ENCODE measurements at places on chromosomes 16 and 17.

- no peak for DNase-seq
Measured at GRCh38 chr16:29920288-29921033, 5.6 kb downstream of the KCTD13 start.

DNA sequence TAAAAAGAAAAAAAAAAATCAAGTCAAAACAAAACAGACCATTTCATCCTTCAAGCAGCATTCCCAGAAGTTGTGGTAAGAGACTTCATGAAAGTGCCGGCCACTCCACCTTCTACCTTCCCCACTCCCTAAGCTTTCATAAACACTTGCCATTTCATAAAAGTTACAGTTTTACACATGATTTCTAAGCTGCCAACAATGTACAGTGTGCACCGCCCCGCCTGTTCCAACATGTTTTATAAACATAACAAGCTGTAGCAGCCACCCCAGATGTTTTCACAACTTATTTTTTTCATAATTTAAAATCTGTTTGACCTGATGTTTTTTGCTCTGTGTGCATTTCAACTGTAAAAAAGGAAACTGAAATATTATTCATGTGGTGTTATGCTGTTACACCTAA lies 608.1 kb downstream of the TOX3 start:
- DNase-seq = no peak

DNA sequence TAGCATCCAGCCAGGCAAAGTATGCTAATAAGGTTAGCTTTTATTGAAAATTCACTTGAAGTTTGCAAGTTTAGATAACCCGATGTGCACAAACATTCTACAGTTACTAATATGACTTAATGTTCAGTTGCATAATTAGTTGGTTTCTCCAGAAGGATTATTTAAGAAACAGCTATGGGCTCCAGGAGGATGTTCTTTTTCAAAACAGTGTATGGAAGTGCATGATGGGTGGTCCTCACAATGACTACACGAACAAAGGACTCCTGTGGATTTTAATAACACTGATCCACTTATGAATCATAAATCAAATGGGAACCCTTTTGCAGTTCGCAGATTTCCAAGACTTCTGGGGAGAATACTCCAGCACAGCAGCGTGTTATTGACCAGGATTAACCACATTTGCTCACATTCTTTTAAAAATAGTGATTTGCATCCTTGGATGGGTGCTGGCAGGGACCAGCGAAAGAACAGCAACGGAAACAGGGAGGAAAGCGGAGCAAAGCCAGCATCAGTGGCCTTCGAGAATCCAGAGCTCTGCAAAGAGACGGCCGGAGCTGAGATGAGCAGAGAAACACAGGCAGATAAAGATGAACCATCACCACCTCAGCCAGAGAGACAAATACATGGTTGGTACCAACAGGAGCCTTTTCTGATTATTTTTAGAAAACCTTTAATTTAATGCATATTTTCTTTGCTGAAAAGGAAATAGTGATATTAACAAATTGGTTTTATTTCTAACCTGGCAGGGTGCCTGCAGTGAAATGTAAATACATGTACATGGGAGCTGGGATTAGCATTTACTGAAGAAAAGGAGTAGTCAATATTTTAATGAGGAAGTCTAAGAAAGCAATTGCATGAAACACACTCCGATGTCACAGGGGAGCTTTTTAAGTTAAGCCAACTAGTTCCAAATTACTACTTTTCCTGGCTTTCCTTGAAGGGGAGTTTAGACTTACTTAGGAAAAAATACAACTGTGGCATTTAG lies 623.2 kb upstream of the ZFHX3 start:
- no peak for DNase-seq

- no peak for DNase-seq
Measured at GRCh38 chr17:42548070-42548837, 4.5 kb upstream of the HSD17B1 start.

- no peak for DNase-seq
Measured at GRCh38 chr16:23948949-23949411, 113.2 kb downstream of the PRKCB start.

- no peak for DNase-seq
Measured at GRCh38 chr16:11534262-11534661, 52.5 kb downstream of the LITAF start.

GRCh38 chr16:88777471-88778270 lies 7.3 kb downstream of the PIEZO1 start:
- DNase-seq = no peak

DNA sequence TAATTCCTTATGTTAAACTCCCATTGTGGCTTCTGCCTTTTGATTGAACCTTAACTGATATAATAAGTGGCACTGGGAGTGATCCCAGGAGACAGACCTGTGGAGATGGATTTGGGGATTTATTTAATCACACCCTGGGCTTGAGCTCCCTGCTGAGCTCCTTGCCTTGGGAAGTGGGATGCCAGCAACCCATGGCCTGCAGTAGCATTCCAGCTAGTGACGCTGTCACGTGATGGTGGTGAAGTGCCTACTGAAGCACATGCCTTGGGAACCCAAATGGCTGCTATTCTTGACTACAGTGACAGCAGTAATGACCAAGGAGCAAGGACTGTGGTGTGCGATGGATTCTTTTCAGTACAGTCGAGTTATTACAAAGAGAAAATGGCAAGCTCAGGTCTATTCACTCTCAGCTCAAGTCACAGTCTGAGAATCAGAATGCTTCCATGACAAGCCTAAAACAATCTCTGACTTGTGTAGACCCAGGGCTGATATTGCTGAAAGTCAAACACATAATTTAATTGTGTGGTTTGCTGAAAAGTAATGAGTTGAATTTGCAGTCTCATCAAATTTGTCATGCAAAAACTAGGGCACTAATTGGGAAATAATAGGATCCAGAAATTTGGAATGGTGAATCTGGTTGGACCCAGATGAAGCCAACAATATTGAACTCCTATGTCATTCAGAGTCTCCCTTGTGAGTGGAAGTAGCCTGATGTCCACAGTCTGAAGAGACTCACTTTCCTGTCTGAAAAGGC lies 47.1 kb downstream of the BCL7C start:
- DNase-seq = no peak

- no peak for DNase-seq
Measured at GRCh38 chr16:17743578-17743977, 272.8 kb upstream of the XYLT1 start.

GRCh38 chr17:67038861-67039365 lies 5.4 kb upstream of the CACNG1 start:
- no peak for DNase-seq

DNA sequence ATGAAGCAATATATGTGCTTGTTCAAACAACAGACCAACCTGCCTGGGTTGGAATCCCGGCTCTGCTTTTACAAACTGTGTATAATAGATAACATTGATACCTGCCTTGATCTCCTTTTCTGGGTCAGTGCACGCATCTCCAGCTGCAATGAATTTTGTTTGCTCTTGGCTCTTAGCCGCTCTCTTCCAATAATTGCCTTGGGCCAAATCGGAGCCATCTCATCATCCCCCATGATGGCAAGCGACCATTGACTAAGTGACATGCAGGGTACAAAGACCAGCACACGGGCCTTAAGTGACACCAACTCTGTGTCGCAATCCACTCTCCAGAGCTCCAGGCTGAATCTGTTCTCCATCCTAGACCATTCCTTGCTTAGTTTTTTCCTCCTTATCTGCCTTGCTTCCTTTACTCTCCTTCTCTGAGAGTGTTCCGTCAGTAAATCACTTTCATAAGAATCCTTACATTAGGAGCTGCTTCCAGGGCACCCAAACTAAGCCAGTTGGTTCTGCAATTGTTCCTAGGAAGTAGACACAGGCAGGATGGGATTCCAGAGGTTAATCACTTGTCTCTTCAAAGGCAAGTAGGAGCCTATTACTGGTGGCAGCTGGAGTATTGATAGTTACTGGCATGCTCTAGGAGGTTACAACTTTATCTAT lies 134.2 kb downstream of the ABCA8 start:
- DNase-seq = no peak

GRCh38 chr16:4263504-4264436 lies 9.1 kb downstream of the TFAP4 start:
- DNase-seq = peak; percentile 94

DNA sequence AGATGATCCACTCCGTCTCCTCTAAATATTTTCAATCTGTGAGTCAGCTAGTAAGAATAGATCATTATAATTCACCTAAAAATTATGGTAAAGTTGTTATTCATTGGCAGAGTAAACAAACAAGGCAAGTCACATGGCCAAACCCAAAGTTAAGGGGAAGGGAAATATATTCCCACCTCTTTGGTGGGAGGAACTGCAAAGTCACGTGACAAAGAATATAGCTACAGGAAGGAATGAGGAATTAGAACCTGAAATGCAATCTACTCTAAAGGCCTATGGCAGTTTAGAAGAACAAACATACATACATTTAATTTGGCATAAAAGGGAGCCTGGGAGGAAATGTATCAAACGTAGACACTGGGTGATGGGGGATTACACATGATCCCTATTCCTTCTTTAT lies 48.9 kb downstream of the NOG start:
- no peak for DNase-seq

DNA sequence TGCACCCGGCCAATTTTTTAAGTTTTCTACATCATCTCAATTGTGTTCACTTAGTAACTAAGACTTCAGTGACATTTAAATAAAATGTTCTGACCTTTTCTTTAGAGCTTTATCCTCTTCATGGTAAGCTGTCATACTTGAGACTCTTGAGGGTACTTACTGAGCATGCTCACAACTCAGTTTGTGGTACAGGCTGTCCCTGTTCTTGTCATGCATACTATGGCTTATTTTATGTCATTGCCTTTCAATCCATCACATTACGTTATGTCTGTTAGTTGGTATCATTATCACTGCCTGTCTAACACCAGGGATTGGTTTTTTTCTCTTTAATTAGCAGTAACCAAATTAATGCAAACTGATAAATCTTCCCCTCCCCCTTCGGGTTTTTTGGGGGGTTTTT lies 41.9 kb upstream of the RHBDL3 start:
- no peak for DNase-seq

GRCh38 chr17:48261297-48261880 lies 153.8 kb downstream of the SNX11 start:
- no peak for DNase-seq

DNA sequence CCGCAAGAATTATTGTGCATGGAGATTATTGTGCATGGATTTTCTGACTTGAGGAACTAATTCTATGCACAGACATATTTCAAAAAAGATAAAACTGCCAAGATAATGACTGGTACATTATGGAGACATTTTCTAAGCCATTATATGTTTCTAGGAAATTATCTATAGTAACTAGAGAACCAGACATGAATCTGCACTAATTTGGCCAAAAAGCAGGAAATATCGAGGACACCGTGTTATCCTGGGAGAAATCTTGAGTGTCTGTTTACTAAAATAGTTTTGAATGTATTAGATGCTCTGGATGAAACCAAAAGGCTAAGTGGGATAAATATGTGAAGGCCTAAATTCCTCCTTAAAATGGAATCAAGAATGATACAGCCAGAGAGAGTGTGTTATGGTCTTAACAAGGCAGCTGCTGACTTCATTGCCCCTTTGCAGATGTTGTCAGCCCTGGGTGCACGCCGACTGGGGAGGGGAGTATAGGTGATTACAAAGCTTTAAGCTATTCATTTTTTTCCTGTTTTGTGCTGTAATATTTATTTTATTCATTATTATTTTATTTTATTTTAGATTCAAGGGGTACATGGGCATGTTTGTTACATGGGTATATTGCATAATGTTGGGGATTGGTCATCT lies 226.7 kb downstream of the UTP18 start:
- DNase-seq = no peak

DNA sequence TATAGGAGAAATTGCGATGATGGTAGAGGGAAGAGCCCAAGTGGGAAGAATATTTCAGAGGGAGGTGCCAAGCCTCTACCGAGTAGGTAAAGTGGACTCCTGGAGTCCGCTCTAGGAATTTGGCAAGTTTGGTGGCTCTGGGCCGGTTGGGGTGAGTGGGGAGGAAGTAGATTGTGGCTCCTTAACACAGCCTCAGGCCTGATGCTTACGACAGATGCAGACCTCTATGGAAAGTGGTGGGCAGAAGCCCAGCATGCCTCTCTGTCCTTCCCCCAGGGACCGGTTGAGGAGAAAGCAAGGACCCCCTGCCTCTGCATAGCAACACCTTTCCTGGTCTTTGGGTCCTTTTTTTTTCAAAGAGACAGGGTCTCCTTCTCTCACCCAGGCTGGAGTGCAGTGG lies 55.9 kb upstream of the SIAH1 start:
- DNase-seq = no peak

GRCh38 chr16:88444826-88445582 lies 8.1 kb upstream of the ZFPM1 start:
- DNase-seq = no peak

DNA sequence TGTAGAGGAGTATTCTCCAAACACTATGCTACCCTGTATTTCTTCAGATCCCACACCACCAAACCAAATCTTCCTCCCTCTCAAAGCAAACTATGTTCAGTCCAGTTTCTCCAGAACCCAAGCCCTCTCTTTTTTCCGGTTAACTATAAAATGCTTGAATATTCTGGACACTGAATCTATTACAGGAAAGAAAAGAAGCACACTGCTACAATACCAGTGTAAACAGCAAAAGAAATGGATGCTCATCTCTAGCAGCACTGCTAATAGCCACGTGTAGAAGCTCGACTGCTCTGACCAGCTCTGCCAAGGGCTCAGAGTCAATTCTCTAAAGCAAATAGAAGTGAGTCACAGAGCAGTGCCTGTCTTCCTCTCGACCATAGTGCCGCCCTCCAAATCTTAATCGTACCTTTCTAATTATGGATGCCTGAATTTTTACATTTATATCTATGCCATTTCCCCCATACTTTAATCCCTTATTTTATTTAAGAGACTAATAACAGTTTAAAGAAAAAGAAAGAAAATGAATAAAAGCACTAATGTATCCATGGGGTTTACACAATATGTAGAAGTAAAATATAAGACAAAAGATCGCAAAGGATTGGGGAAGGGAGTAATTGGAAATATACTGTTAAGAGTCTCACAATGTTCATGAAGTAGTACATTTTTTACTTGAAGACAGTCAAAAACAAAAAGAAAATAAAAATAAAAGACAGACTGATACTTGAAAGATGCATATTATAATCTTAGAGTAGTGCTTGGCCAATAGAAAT lies 154.5 kb downstream of the PARN start:
- no peak for DNase-seq

GRCh38 chr16:80806927-80807340 lies 2.5 kb upstream of the CDYL2 start:
- DNase-seq = no peak

GRCh38 chr17:27562777-27563455 lies 68.1 kb upstream of the LGALS9 start:
- DNase-seq = no peak

All from left forelimb (tissue), 1 donor.